ENCODE measurements at places on chromosomes 6 and 20. TPM values are rescaled to one million over a fixed set of nuclear protein-coding genes. Genes with fewer than 3 reads are reported as not detected.

CST9 gene
- not detected for polyA plus RNA-seq

CDH22 gene
- not detected for polyA plus RNA-seq

BRPF3 gene
- polyA plus RNA-seq: 4.4 TPM

CRIP3 gene
- polyA plus RNA-seq: 0.35 TPM

GRCh38 chr20:3123542-3123941, 36.1 kb downstream of the FASTKD5 start:
- no peak for DNase-seq
- peaks cover 7% of the 10 kb centered on the region for H3K36me3 ChIP-seq
- peak overlapping the region; percentile 74 for H3K27ac ChIP-seq

DNA sequence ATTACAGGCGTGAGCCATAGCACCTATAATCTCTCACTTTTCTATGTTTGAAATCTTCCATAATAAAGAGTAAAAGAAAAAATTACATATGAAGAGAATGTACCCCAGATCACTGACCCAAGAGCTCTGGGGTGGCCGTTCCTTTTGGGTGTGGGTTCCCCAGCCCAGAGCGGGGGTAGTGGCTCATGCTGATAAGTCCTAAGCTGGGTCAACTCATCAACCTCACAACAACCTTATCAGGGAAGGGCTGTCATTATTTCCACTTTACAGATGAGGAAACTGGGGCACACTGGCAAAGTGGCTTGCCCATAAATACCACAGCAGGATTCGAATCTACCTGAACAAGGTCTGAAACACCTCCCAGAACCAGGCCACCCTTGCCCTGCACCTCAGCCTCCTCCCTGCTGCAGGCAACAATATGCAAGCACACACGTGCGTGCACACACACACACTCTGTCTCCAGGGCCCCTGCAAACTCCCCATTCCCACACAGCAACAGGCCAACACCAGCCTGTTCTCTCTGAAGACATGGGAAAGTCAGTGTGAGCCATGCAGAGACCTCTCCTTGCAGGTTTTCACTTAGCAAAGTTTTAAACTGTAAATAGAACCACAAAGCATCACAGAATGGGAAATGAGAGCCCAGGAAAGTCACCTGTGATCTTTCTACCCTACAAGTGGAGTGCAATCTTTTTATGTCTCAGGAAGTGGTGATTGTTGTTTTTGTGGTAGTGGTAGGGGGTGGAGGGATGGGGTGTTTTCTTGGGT, 27.7 kb downstream of the BFSP1 start:
- H3K4me1 ChIP-seq: peaks cover 31% of the 10 kb centered on the region
- H3K27me3 ChIP-seq: no peaks in the 10 kb centered on the region
- peak; percentile 51 for DNase-seq
- no peaks in the 10 kb centered on the region for H3K36me3 ChIP-seq
- no peak overlapping the region for H3K27ac ChIP-seq

GRCh38 chr6:117615750-117616390, 13.6 kb upstream of the GOPC start:
- H3K4me3 ChIP-seq: no peak overlapping the region
- DNase-seq: no peak
- no peaks in the 10 kb centered on the region for H3K36me3 ChIP-seq
- no peaks in the 10 kb centered on the region for H3K27me3 ChIP-seq
